ENCODE measurements at places on chromosomes 6 and 20. TPM values are rescaled to one million over a fixed set of nuclear protein-coding genes. Genes with fewer than 3 reads are reported as not detected.

NMBR gene
- not detected for total RNA-seq

FRS3 gene
- total RNA-seq, result 2.2 TPM

NKAIN4 gene
- total RNA-seq, result not detected

KCNG1 gene
- total RNA-seq, result 5.5 TPM

PET117 gene
- 11.0 TPM for total RNA-seq

VAPB gene
- 8.0 TPM for total RNA-seq

TBX18 gene
- total RNA-seq, result 8.2 TPM

KCNK16 gene
- total RNA-seq, result not detected

MTCH1 gene
- total RNA-seq, result 243 TPM

PRRT1 gene
- total RNA-seq, result 0.09 TPM

Data from bronchial smooth muscle cell (primary cell).